ENCODE measurements at places on chromosomes 4 and X.

DNA sequence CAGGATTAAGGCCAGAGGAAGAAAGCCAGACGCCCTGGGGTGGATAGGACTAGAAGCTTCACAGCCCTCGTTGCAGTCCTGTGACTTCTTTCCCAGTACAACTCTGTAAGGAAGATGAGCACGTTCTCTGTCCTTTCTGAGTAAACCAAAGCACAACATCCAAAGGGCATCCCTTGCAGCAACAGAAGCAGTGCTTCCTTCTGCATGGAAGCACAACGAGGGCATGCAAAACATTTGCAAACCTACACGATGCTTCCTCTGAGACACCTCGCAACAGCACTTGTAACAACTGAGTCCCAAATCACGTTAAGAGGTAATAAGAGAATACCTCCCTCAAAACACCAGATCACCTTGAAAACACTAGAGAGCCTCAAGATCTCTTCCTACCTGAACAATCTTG is 335.7 kb upstream of the RASGEF1B start:
- no peak for DNase-seq

GRCh38 chr4:54315561-54316538 is 86.8 kb downstream of the PDGFRA start:
- no peak for DNase-seq

DNA sequence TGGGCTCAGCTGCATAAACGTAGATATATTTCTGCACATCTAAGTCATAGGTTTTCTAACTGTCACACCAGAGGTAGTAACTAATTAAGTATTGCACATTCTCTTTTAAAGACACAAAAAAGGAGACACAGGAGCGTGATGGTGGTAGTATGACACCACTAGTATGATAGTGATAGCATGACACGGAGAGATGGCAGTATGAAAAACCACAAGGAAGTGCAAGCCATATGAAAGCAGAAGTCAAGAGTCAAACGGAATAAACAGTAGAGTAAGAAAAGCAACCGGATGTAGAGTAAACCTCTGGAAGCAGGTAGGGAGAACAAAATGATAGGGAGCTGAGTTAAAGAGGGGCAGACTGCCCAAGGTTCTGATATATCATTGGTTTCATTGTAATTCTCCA is 382.2 kb upstream of the INTU start:
- DNase-seq, result no peak

DNA sequence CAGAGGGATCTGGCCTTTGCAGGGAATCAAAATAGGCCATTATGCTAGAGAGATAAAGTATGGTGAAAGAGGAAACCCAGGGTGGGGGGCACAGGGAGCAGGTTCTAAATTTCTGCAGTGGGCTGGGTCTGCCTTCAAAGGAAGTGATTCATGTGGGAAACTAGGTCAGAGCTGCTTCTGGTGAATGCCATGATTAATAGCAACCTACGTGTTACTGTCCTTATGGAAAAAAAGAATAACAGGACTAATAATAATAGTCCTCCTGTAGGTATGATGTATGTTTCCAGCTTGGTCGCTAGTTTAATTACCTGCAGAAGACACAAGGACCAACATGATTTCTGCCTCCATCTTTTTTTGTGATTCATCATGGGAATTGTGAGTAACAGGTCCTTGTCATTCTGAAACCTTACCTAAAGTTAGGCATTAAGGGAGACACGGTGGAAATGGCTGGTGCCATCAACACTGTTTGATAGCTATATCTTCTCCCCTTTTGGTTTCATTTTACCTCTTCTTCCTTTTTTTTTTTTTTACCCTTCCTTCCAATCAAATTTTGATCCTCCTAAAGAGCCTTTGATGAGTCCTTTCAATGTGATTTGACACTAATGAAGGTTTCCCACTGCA is 180.4 kb downstream of the CPEB2 start:
- DNase-seq, result no peak

DNA sequence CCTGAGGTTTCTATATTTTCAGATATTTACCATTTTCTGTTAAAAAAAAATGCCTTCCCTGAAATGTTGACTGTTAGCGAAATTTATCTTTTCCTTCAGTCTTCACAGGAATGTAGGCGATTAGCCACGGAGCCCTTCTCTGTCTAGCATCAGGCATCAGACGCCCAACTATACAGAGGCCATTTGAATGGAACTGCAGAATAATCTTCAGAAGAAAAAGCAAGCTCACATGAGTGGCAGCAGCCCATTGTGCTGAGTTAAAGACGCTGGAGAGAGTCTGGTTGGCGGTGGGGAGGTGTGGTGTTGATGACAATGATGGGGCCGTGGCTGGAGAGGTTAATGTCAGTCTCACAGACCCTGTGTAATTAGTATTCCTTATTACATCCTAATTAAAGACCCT is 196.8 kb upstream of the LEF1 start:
- DNase-seq, result no peak

- no peak for DNase-seq
Measured at GRCh38 chrX:124619710-124620109, 273.3 kb downstream of the SH2D1A start.

GRCh38 chr4:2723751-2724150 is 32.4 kb downstream of the TNIP2 start:
- no peak for DNase-seq

GRCh38 chrX:150337026-150337425 is 26.1 kb upstream of the MAMLD1 start:
- no peak for DNase-seq

DNA sequence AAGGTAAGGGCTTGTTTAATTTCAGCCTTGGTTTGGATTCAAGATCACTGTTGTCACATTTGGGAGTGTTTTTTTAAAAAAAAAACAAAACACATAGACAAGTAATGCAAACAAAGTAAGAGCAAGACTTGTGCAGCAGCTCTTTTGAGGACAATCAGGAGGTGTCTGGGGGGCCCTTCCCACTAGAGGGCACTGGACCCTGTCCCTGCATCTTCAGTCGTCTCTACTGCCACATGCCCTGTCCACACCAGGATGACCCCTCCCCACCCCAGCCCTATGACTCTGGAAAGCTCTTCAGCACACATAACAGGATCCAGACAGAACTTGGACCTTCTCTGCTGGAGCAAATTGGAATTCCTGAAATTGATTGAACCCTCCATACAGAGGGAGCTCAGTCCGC is 71.0 kb downstream of the USP46 start:
- no peak for DNase-seq

GRCh38 chr4:69210911-69211310 is 3.6 kb downstream of the UGT2B11 start:
- no peak for DNase-seq

DNA sequence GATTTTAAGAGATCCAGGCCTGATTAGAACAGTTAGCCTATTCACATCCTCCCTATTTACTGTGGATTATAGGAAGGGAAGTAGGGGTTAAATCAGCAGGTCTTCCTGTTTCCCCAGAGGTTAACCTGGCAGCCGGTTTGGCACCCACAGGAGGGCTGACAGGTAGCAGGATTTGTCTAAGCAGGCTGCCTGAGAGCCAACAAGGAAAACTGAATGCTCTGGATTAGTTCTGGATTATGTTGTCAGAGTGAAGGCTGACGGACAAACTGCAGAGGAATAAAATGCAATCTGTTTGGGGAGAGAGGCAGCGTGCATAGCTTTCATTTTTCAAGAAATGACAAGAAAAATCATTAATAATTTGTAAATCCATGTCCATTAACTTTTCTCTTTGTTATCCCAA is 397.1 kb upstream of the FAM241A start:
- DNase-seq, result no peak
